ENCODE measurements at places on chromosomes 7 and 10.

DNA sequence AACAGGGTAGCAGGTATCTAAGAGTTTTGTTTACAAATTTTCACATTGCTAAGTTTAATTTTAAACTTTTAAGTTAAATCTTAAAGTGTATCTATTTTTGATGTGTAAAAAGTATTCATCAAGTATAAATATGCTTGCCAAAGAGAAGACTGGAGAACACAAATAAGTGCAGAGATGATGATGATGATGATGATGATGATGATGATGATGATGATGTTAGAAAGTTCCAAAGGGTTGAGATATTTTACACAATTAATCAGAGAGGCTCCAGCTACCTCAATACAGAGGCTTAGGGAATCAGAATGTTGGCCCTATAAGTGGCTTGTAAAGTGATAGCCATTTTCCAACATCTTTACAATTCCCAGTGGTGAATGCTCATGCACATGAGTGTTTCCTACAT is 209.0 kb upstream of the NPVF start:
- no peak for DNase-seq

DNA sequence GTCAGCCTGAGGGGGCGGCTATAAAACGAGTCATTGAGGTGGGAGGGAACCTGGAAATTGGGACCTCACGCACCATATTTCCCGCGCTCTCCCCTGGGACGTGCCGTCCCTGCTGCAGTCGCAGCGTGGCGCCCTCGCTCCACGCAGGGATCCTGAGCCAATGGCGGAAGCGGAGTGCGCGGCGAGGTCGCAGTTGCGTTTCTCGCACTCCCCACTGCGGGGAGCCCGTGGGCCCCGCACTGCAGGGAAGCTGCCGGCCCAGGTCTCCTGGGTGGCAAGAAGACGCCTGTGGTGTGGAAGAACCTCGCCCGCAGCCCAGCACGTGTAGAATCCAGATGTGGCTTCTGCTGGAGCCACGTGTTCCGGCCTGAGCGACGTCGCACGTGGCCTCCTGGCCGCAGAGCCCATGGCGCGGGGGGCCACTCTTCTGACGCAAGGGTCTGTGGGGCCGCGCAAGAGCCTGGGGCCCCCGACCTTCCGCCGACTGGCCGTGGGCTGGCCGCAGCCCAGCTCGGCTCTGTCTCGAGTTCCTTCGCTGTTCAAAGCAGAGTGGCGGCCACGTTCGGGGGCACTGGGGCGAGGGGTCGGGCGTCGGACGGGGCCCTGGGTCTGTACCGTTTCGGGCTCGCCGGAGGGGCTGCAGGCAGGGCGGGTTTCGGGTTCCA is 26.4 kb downstream of the HIF1AN start:
- DNase-seq = no peak

DNA sequence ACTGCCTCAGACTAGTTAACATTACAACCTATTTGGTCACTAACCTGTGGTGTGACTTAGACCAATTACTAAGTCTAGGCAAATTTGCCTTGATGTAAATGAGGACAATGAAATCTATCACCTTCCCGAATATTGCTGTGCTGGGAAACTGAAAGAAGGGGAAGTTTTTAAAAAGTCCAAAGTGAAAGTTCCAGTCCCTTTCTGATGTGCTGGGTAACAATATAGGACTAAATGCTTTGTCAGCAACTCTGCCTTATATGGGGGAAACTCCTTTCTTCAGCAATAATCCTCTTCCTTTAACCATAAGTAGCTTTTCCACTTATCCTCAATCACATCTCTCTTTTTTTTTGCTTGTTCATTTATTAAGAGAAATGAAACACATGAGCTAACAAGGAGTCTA is 3.9 kb downstream of the PIK3AP1 start:
- no peak for DNase-seq

- DNase-seq = peak; percentile 18
Observed at GRCh38 chr7:46626691-46627310, 705.7 kb upstream of the IGFBP3 start.

DNA sequence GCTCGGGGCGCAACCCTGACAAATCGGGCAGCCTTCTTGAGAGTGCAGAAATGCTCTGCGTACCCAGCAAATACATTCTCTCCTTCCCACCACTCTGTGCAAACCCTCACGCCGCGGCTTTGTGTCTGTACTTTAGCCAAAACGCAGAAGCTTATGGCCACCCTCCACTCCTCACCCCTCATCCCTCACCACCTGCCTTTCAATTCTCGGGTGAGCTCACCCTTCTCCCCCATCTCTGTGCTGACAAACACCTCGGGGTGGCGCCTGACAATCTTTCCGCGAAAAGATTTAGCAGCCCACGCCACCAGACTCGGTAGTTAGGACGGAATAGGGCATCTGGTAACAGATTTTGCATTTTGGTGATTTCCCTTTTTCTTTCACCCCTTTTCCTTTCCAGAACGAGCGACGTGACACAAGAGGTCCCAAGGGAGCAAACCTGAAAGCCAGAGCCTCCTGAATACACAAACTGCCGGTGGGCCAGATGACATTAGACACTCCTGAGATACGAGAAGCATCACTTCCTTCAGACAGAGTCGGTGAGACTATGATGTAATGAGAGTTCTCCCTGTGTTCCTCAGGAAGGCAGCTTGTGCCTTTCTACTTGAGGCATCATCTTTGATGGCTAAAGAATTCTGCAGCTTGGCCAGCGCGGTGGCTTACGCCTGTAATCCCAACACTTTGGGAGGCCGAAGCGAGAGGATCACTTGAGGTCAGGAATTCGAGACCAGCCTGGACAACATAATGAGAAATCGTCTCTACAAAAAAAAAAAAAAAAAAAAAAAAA is 671 bp upstream of the ATAD1 start:
- no peak for DNase-seq

GRCh38 chr7:29113384-29114102 is 32.8 kb downstream of the CPVL start:
- DNase-seq = no peak

DNA sequence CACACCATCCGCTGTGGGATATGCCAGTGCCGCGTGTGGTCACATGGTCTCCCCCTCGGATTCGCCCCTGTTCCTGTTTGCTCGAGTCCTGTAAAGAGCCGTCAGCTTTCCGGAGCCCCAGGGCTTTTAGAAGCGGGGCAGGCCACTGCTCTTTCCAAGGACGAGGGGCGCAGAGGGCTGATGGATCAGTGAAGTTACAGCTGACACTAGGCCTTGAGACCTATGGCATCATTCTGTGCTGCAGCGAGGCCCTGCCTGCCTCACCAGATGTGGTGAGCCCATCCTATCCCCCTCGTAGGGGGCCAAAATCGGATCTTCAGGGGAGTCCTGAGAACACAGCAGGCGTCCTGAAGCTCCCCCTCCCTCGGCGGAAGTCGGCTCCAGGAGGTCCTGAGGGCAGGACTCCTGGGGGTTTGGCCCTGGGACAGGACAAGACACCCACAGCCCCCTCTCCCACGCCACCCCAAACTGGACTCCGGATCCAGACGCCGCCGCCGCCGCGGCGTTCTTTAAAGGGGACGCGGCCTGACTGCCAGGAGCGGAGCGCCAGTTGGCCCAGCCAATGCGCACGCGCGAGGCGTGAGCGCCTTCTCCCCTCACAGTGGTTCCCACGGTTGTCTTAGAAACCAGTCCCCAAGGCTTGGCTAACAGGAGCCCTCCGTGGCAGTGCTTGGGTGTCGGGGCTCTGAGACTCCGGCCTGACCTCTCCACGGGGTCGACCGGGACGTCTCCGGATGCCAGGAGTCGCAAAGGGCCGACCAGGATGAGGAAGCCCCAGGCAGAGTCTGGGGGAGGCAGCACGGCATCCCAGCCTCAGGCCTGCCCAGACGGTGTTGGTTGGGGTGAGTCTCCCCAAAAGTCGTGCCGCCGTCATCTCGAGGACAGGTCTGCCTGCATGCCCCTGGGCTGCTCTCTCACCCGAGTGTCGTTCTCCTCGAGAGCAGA is 371.7 kb downstream of the ZNF716 start:
- no peak for DNase-seq

GRCh38 chr7:41699516-41699915 is 3.4 kb downstream of the INHBA start:
- no peak for DNase-seq

DNA sequence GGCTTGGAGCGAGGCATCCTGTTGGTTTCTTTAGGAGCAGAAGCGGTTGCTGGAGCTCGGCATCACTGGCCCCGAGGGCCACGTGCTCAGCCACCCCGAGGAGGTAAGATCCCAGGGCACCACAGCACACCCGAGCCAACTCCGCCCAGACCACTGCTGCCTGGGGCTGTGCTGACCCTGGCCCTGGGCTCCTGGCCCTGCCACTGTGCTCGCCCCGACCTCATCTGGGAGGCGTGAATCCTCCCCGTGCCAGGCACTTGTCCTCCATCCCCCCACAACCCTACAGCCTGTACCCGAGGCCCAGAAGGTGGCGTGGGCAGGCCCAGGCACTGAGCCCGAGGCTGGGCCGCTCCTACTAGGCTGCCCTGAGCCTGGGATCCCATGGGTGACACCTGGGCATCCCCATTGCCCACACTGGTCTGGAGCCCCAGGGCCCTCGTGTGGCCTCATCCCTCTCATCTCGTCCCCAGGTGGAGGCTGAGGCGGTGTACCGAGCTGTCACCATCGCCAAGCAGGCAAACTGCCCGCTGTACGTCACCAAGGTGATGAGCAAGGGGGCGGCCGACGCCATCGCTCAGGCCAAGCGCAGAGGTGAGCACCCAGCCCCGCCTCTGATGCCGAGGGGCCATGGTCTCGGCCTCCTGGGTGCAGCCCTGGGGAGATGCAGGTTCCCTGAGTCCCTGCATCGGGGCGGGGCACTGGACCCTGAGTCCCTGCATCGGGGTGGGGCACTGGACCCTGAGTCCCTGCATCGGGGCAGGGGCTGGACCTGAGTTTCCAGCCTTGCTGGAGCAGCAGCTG is 11.8 kb downstream of the DPYSL4 start:
- DNase-seq = no peak

DNA sequence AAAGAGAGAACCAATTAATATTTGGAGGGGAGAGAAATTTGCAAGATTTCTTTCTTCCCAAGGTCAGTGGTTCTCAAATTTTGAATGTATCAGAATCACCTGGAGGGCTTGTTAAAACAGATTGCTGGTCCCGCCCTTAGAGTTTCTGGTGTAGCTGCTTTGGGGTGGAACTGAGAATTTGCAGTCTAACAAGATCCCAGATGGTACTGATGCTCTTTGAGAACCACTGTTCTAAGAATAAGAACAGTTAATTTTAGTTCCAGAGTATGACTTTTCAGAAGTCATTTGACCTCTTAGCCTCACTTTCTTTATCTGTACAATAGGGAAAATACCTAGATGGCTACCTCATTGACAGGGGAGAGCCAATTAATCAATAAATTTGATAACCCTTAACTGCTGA is 161.6 kb downstream of the PRKG1 start:
- DNase-seq = no peak

DNA sequence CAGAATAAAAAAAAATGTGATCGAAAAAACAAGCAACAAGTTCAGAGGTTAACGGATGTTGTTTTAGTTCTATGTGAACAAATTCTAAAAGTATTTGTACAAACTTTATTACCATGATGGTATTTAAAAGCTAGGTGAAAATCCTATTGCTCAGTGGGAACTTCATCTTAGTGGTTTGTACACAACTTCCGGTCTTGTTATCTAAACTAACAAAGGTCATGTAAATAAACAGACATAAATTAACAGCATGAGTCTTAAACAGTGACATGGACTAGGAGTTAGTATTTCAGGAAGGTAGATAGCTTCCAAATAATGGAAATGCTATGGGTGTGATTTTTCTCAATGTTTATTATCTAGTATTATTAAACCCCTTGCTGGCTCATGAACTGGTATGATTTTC is 83.8 kb downstream of the SPAG6 start:
- no peak for DNase-seq

DNA sequence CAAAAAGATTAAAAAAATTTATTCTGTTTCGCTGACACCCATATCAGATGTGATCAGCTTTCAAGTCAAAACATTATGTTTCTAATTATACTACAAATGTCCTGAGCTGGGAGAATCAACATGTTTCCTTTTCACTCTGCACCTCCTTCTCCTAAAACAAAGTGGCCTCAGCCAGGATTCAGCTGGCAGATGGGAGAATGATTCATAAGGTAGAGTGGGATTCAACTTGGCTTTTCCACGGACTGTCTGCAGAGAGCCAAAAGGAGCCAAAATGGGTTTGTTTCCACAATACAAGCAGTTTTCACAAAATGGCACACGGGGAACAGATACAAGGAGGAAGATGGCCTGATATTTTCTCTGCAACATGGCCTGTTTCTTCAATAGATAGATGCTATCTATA is 376.5 kb upstream of the PRKCQ start:
- DNase-seq = no peak

DNA sequence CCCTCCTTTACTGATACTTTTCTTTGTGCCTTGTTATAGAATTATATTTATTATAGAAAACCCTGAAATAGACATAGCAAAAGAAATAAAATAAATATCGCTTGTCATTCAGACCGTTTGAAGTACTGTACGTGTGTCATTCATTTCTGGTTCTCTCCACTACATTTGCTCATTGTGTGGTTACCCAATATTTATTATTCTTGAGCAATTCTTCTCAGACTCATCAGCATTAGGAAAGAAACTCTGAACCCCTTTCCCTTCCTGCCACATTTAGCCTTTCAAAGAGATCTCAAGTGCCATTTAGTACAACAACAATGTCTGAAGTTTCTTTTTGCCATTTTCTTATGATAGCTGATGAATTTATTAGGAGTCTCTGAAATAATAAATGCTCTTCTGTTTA is 154.1 kb downstream of the KIAA1217 start:
- no peak for DNase-seq

- DNase-seq = no peak
Observed at GRCh38 chr7:2120841-2121830, 111.6 kb downstream of the MAD1L1 start.

DNA sequence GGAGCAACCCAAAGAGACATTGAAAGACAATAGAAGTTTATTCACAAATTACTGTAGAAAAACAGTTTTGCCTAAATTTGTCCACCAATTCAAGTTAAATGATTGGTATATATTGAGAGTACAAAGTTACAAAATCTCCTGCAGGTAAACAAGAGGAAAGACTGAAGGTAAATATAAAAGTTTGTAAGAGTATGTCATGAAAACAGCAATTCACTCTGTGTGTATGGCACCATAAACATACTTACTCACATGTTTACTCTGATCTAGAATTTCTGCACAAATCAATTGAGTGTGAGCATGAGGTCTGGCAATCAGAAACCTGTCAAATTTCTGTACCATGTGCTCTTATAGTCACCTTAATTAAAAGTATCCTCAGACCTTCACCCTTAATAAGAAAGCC is 800.9 kb upstream of the MBL2 start:
- DNase-seq = no peak

DNA sequence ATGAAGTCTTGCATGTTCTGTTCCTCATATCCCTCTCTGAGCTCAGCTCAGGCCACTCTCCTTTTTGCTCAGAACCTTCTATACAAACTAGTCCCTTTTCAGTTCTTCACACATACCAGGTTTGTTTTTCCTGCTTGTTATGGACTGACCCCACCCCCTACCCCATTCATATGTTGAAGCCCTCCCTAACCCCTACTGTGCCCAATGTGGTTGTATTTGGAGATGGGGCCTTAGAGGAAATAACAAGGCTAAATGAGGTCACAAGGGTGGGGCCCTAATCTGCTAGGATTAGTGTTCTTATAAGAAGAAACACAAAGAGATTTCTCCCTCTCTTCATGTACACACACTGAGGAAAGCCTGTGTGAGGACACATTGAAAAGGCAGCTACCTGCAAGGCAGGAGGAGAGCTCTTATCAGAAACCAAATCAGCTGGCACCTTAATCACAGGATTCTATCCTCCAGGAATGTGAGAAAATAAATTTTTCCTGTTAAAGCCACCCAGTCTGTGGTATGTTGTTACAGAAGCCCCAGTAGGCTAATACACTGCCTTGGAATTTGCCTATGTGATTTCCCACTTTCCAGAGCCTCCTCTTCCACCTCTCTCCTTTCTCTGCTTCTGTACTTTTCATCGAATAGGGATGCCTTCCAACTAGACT is 67.3 kb upstream of the DNAJB12 start:
- DNase-seq = no peak

GRCh38 chr7:107559864-107560263 is 3.9 kb downstream of the COG5 start:
- no peak for DNase-seq
